ENCODE measurements at places on chromosomes 1 and 21.

GRCh38 chr1:31413405-31414001 is 490 bp downstream of the SERINC2 start:
- no peak for DNase-seq

DNA sequence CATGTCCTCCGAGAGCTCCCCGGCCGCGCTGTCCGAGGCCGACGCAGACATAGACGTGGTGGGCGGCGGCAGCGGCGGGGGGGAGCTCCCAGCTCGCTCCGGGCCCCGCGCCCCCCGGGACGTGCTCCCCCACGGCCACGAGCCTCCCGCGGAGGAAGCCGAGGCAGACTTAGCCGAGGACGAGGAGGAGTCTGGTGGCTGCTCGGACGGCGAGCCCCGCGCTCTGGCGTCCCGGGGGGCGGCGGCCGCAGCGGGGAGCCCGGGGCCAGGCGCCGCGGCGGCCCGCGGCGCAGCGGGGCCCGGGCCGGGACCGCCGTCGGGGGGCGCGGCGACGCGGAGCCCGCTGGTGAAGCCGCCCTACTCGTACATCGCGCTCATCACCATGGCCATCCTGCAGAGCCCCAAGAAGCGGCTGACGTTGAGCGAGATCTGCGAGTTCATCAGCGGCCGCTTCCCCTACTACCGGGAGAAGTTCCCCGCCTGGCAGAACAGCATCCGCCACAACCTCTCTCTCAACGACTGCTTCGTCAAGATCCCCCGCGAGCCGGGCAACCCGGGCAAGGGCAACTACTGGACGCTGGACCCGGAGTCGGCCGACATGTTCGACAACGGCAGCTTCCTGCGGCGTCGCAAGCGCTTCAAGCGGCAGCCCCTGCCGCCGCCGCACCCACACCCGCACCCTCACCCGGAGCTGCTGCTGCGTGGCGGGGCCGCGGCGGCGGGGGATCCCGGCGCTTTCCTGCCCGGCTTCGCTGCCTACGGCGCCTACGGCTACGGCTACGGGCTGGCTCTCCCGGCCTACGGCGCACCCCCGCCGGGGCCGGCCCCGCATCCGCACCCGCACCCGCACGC is 547 bp downstream of the FOXD2 start:
- no peak for DNase-seq

DNA sequence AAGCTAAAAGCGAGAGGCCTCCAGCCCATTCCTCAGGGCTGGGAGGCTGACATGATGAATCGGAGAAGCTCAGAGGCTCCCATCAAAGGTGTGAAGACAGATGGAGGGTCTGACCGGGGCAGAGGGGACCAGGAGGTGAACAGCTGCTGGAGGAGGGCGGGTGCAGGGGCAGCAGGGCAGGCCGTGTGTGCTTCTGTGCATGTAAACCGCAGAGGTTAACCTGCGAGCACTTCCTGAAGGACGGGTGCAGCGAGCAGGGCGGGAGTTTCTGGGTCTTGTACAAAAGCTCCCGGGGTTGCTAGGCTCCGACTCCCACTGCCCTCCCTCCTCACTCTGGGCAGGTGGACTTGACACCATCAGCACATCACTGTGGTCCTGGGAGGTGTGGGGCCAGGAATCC is 75.2 kb downstream of the PAX7 start:
- no peak for DNase-seq

GRCh38 chr1:39165049-39165448 is 39.4 kb upstream of the MACF1 start:
- DNase-seq, result no peak

- no peak for DNase-seq
Measured at GRCh38 chr1:40987439-40988276, 8.2 kb downstream of the CTPS1 start.

DNA sequence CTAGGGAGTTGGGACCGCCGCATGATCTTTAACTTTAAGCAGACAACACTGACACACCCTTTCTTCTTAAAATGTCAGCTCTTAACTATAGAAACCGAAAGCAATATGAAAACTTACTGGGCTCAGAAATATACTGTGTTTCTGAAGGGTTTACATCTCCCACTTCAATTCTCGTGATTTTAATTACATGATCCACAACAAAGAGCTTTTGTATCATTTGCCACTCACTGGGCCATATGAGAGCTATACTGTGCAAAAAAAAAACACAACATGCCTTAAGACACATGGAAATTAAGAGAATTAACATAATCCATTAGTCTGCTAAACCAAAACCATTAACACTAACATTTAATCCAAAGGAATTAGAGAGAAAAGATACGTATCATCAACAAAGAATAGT is 35.0 kb upstream of the RAP1GAP start:
- no peak for DNase-seq

GRCh38 chr1:160682983-160683865 is 28.4 kb downstream of the CD48 start:
- DNase-seq, result no peak

DNA sequence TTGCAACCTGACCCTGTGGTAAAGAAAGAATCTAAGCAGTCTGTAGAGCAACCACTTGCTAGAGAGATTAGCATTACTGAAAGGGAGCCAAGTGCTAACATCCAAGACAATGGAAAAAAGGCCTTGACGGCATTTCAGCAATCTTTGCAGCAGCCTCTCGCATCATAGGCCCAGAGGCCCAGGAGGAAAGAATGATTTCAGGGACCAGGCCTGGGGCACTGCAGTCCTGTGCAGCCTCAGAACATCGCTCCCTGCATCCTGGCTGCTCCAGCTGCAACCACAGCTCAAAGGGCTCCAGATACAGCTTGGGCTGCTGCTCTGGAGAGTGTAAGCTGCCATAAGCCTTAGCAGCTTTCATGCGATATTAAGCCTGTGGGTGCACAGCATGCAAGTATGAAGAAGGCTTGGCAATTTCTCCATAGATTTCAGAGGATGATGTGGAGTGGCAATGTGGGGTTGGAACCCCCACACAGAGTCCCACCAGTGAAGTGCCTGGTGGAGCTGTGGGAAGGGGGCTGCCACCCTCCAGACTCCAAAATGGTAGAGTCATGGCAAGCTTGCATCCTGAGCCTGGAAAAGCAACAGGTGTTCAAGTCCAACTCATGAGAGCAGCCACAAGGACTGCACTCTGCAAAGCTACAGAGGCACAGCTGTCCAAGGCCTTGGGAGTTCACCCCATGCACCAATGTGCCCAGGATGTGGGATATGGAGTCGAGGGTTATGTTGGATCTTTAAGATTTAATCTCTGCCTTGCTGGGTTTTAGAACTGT is 110.6 kb upstream of the HMGB4 start:
- DNase-seq, result no peak

DNA sequence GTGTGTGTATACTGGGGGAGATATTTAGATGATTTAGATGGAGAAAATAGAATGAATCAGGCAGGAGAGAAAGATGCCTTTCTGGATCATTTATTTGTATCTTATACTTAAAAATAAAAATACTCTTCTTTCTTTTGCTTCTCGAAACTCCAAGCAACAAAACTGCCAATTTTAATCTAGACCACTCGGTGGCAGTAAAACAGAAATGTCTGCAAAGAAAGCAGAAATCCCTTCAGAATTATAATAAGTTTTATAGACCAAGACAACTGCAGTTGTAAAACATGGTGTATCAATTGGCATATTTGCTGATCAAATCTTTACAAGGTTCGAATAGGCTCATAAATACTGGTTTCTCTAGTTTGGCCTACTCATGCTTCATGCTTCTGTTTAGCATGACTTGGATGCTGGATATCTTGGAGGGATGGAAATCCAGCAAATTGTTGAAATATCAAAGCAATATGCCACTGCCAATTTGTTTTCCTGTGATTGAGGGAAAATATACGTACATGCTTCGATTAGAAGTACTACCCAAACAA is 15.1 kb upstream of the C1orf87 start:
- DNase-seq, result no peak

- no peak for DNase-seq
Measured at GRCh38 chr21:42493109-42494060, 2.6 kb downstream of the RSPH1 start.

DNA sequence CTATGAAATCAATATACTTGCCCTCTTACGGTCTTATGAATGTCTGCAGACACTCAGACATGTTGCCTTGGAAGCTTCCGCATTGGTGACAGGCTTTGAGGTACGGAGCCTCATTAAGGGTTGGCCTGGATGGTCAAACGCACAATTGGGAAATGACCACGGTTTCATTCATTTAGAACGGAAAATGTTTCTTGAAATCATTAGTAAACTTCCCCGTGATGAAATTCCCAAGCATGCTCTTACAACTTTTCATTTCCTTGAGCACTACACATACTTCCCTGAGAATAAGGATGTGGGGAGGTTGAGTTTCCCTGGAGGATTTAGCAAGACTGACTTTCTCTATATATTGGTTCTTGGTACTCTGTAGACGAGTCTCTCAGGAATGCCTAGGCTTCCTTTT is 146.3 kb downstream of the HLX start:
- DNase-seq, result no peak

DNA sequence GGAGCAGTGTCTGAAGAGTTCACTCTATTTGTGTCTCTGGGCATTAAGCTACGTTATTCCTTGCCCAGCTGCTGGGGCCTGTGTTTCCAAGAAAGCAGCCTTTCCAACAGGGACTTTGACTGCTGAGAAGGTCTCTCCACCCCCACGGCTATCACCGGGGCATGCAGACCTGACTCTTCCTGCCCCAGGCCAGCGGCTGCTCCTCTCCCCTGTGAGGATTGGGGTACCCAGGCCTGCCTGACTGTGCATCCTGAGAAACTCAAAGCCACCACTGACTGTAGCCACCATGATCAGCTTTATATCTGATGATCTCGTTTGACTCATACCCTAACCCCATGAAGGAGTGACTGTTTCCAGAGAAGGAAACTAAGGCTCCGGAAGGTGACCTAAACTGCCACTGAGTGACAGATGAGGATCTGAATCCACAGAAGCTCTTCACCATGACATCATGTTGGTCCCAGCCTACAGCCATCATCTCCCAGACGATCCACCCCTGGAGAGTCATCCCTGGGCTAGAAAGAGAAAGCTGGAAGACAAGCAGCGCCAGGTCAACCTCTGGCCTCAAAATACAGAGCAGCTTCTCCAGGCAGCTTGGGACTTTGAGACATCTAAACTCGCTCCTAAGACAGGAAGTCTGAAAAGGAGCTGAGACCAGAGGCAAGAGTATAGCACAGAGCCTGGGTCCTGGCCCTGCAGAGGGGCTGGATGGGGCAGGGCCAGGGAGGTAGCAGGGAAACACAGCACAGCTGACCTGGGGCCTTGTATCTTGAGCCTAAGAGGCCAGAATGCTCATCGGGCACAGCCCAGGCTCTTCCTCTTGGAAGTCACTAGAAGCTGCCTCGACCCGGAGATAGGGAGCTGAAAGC is 244.0 kb upstream of the VAMP3 start:
- peak; percentile 84 for DNase-seq

GRCh38 chr1:235902677-235903542 is 36.2 kb upstream of the LYST start:
- peak; percentile 44 for DNase-seq

GRCh38 chr1:153771841-153772593 is 3.2 kb upstream of the SLC27A3 start:
- no peak for DNase-seq

DNA sequence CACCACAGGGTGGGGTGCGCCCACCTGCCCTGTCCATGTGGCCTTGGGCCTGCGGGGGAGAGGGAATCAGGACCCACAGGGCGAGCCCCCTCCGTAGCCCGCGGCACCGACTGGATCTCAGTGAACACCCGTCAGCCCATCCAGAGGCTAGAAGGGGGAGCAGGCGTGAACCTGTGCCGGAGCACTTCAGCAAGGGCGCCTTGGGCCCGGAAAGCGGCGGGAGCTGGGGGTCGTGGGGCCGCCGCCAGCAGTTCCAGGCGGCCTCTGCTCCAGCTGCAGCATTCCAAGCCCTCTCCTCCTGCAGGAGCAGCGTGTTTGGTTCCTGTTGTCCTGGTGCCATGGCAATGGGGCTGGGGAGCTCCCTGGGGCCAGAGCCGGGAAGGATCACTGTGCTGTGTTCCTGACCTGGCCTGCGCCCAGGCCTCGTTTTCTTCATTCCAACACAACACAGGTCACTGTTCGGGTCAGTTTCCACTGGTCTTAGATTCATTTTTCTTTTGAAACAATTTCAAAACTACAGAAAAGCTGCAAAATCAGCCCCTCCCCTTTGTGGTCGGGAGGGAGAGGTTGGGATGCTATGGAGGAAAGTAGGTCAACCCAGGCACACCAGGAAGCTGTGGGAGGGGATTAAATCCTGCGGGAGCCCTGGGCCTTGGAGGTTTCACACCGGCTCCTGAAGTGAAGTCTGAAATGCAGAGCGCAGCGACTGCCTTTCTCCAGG is 18.8 kb downstream of the SLX9 start:
- peak; percentile 67 for DNase-seq

GRCh38 chr1:224696891-224697765 is 81.0 kb downstream of the CNIH3 start:
- peak; percentile 81 for DNase-seq

DNA sequence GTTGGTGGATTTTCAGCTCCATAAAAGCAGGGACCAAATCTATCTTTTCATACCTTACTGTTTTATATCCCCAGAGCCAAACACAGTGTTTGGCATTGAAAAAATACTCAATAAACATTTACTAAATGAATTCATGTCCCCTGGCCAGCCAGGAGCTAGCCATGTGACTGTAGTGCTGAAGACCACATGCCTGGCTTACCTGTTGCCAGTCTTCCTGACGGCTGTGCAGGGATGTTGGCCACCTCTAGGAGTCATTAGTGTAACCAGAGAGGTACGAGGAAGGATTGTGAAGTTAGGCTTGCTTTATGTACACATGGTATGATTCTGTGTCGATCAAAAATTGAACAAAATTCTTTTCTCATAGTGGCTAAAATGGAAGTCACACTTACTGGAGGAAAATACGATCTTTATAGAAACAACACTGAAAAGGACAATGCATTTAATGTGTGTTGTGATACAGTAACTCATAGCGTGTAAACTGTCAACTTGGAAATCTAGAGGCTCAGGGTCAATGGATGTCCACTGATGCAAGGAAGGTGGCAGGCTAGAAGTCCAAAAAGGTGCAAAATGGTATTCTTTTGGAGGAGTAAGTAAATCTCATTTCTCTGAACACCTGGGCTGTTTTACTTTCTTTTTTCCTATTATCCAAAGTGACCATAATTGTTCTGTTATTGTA is 60.9 kb downstream of the FGGY start:
- no peak for DNase-seq

DNA sequence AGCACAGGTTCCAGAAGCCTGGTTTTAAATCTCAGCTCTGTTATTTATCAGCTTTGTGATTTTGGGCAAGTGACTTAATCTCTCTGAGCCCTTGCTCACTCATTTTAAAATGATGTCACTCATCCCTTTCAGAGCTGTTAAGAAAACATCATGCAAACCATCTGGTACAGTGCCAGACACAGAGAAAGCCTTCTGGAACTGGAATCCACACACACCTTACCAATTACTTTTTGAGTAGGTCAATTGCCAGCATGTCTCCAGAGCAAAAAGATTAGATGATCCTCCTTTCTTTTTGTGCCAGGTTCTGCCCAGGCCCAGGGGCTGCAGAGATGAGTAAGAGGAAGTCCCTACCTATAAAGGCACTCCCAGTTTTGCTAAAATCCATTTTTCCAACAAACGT is 61.3 kb downstream of the ROR1 start:
- peak; percentile 41 for DNase-seq

GRCh38 chr1:8733484-8733883 is 84.0 kb downstream of the RERE start:
- no peak for DNase-seq

GRCh38 chr1:31785020-31785946 is 21.1 kb upstream of the ADGRB2 start:
- no peak for DNase-seq

GRCh38 chr1:14912839-14913481 is 240.6 kb upstream of the TMEM51 start:
- no peak for DNase-seq

All from IMR-90 (cell line).